ENCODE measurements at places on chromosomes 7 and 10. TPM values are rescaled to one million over a fixed set of nuclear protein-coding genes. Genes with fewer than 3 reads are reported as not detected.
A peak's percentile ranks its signal among the peaks of the same experiment; 100 is the strongest.

DNA sequence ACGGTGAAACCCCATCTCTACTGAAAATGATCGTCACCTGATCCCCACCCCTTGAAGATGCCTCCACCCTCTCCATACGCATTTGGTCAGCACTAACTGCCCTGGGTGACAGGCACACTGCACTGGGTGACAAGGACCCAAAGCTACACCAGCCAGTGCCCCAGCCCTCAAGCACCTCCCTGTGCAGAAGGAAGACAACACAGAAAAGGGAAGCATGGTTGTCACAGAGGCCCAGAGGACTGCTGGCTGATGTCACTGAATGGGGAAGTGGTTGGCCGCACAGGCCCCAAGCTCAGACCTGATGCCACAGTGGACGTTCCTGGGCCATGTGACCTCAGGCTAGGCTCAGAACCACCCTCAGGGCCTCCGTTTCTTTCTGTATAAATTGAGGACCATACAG, 4.2 kb upstream of the PILRA start:
- DNase-seq: no peak

GRCh38 chr10:27542812-27543211, 38.7 kb downstream of the RAB18 start:
- no peak for DNase-seq

- no peak for DNase-seq
These were observed 309.8 kb downstream of the ADK start for GRCh38 chr10:74460812-74461211.

DNA sequence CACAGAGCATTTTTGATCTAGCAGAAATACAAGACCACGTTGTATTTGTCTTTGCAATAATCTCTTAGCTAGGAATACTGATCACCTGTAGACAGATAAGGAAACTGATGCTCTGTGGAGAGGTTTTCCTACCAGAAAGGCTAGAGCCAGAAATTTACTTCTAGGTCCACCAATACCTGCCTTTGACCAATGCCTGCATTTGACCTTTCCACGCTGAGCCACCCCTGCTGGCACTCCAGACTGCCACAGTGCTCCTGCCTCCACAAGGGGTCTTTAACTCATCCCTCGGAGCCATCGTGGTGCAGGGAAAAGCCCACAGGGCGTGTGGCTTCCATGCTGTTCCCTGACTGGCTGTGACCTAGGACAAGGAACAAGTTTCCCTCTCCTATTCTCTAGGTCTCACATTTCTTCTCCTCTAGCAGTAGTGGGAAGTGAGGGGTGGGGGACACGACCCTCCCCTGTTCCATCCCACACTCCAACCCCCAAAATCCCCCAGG, 1.5 kb upstream of the ELN start:
- DNase-seq: no peak

DNA sequence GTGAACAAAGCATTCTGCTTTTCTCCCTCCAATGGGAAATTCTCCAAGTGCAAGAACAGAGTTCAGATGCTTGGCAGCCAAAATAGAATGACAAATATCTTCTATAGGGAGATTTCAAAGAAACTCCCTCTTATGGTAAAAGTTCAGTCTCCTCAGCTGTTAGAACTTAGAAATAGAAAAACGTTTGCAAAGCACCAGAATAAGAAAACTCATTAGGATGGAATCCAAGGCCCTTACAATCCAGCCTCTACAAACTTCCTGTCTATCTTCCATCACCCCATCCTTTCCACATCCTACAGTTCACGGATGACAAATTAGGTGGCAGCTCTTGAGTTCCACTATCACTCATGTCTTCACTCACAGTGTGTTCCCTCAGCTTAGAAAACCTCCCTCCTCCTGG, 25.7 kb downstream of the FAM13C start:
- peak; percentile 35 for DNase-seq

- DNase-seq: no peak
These were observed 57.6 kb upstream of the LMTK2 start for GRCh38 chr7:98049034-98049433.

GRCh38 chr10:31126593-31126992, 94.9 kb upstream of the ZNF438 start:
- no peak for DNase-seq

GRCh38 chr7:114297121-114297520, 117.5 kb upstream of the FOXP2 start:
- DNase-seq: no peak

- DNase-seq: no peak
These were observed 13.4 kb downstream of the SHH start for GRCh38 chr7:155798673-155799439.

The CHN2 gene
- 14.5 TPM for total RNA-seq

The GIMAP5 gene
- total RNA-seq: 25.6 TPM

The ZNF487 gene
- 18.1 TPM for total RNA-seq

The OR9A2 gene
- 1.1 TPM for total RNA-seq
